CD4-positive, alpha-beta T cell treated with Interleukin-15 for 1 hour (primary cell): ENCODE measurements at places on chromosomes 2 and 18.

DNA sequence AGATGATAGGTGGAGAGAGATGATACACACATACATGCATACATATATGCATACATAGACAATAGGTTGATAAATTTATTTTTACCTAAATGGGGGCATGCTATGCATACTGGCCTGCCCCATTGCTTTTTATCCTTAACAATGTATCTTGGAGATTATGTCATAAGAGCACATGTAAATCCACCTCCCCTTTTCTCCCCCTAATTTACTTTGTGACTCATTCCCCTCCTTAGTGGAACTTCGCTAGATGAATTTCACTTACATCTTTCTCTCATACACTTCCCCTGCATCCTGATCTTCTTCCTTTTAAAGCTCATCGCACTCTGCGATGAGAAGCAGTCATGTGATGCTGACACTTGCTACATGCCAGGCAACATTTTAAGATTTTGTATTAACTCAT, 223.6 kb downstream of the C1D start:
- no peak for DNase-seq

DNA sequence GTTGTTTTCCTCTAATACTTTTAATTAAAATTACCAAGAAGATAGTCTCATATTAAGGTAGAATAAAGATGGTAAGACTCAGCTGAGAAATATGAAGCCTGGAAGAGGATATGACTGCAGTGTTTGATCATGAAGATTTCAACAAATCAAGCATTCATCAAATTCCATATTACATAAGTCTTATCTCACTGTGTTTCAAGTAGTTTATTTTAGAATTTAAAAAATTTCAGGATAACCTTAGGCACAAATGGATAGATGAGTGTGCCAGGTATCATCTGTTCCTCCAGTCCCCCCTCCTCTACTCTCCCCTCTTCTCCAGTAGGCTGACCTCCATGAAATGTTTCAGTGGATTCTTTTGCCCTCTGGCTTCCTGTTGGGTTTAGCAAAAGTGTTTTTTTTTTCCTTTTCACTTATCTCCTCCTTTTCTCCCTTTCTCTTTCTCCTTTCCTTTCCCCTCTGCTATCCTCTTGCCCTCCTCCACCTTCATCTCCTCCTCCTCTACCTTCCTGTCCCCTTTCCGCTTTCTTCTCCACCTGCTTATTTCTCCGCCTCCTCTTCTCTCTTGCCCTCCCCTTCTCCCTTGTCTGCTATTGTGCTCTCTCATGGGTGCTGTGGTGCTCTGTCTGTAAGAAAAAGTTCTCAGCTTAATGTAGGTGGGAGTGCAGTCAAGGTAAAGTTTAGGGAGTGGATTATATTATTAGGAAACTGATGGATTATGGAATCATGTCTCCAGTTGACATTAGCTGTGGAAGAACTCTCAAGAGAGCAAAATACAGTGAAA, 72.8 kb downstream of the ABI2 start:
- no peak for DNase-seq

- peak; percentile 18 for DNase-seq
These were observed 21.2 kb downstream of the SPP2 start for GRCh38 chr2:234071664-234072063.

GRCh38 chr18:62512996-62513395, 9.8 kb upstream of the ZCCHC2 start:
- DNase-seq, result no peak

- no peak for DNase-seq
These were observed 54.3 kb upstream of the COL3A1 start for GRCh38 chr2:188919824-188920223.

DNA sequence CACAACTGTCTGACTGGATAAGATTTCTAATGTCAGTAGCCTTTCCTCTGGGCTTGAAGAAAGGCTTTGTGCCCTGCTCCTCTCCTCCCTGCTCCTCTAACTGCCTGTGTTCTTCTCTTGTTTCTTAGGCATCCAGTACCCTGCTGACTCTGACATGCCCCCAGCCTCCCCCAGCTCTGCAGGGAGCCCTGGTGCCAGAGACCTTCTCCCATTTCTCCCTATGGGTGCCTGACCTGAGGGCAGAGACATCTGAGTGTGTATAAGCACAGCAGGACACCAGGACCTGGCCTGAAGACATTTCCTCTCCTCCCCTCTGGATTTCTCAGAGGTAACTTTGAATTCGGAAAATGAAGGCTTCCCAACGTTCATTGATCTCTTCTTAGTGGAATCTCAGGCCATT, 23.6 kb downstream of the RNF144A start:
- DNase-seq, result no peak

DNA sequence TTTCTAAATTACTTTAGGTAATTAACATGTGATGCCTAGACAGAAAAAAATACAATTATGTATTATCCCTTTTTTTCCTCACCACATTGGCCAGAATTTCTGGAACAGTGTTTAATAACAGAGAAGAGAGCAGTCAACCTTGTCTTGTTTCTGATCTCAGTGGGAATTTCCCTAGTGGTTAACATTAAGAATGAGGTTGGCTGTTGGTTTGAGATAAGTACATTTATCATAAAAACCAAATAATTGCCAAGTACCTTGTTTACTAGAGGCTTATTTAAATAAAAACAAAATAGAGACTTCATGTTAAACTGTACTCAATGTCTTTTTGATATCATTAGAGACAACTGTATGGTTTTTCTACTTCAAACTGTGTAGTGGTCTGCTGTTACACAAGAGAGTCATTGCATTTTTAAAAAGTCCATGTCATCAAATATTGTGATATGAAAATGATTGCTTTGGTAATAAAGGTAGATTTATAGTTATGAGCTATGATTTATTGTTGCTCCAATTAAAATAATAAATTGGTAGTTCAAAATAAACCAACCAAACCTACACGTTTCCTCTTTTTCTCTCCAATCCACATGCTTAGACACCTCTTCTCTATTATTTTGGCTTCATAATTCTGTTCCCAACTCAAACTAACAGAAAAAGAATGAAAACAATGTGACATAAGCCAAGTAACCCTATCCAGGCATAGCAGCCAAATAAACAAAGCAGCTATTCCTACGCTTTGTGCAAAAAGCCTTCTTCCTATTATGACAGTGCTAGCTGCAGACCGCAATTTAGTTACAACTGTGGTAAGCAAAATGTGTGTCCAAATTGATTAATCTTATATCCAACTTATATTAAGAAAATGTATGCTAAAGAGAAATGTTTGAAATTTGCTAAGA, 20.9 kb upstream of the TANK start:
- DNase-seq, result no peak

GRCh38 chr2:49687918-49688317, 533.6 kb upstream of the FSHR start:
- no peak for DNase-seq

GRCh38 chr2:149799013-149799705, 211.6 kb upstream of the MMADHC start:
- no peak for DNase-seq
